ENCODE measurements at places on chromosomes 5 and 9.

- DNase-seq: peak; percentile 86
Observed at GRCh38 chr5:31671339-31671741, 32.4 kb downstream of the PDZD2 start.

- DNase-seq: no peak
Observed at GRCh38 chr9:127812011-127812410, 9.3 kb downstream of the FPGS start.

DNA sequence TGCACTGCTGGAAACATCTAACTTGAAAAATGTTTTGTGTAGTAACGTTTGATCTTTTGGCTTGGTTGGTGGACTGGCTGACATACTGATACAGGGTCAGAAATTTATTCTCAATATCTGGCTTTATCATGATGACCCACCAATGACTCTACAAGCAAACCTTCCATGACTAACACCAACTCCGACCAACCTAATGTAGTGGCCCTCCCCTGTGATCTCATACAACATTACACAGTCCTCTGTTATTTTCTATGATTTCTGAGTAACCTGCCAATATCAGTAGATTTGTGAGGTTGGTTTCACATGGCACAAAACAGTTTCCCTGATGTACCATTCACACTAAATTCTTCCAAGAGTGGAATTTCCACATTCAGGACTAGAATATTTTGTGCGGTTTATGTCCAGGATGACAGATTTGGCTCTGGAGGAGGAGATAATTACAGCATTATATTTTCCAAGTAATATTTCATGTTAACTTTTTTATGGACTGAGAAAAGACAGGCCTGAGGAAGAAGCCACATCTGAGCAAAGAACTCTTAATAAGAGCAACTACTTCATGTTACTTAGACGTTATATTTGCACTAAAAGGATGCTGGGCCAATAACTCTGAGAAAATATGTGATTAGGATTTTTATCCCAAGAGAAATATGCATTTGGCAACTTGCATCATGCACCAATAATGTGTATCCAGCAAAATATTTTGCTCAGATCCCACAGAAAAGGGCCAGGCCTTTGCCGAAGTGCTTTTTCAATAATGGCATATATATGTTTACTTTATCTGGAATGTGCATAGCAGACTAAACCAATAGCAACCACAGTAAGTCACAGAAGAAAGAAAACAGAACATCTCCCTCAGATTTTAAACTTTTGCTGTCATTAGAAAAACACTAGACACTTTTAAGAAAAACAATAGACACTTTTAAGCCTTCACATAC, 273.4 kb downstream of the KCNN2 start:
- DNase-seq: no peak

DNA sequence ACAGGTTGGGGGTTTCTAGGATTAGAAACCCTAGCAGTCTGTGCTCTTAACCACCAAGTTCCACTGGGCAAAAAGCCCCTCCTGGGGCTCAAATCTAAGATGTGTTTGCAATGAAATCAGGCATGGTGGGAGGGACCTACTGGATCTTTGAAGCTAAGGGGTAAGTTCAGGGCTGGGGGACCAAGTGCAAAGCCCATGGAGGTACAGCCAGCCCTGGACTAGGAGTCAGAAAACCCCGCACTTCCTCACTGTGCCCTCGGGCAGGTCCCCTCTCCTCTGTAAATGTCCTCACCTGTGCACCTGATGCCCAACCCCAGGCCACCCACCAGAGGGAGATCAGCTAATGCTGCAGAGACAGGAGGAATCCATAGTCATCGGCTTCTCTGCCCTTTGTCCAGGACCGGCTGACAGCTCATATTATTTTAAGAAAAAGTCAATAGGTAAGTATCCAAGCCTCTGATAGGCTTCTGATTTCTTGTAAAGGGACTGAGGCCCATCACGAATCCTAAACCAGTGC, 138.3 kb downstream of the PAX5 start:
- DNase-seq: no peak

DNA sequence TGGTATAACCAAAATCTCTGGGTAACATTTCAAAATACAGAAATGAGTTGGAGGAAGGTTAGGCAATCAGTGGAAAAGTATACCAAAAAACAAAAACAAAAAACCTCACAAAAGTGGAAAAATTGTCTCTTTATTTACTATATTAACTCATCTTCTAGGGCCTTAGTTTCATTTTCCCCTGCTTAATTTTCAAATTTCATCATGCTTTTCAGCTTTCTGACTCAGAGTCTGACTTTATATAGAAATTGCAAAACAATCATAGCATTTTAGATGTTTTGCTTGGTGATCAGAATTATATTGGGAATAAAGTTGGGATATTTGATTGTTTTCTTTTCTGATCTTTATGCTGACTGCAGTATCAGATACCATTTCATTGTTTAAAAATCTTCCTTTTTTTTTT, 257.0 kb upstream of the PRR16 start:
- DNase-seq: no peak

DNA sequence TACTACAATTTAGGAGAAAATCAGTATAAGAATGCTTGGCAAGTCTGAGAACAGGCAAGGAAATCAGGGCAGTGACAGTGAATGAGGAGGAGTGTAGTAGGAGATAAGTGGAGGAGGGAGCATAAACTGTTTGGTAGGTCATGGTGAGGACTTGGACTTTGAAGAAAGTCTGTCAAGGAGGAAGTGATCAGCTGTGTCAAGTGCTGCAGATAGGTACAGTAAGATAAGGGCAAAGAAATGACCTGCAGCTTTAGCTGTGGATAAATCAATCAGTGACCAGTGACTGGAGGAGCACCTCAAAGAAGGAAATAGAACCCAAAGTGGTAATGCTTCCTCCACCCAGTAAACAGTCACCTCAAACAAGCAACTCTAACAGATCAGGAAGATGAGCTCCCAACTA, 106.3 kb downstream of the RAPGEF6 start:
- DNase-seq: no peak

DNA sequence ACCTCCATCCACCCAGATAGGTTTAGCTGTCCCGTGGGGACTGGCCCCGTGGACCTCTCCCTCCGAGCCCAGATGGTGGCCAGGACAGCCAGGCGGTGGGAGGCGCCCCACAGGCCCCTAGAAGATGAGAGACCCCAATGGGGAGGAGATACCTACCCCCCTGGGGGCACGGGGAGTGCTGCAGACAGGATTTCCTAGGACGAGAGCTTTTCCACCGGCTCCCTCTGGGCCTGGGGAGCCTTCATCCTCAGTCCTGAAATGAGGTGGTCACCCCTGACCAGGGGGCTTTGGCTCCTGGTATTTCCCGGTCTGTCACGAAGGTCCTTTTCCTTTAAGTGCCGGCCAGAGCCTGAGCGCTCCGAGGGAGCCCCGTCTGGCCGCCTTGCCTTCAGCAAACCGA, 46.8 kb downstream of the MRPL36 start:
- no peak for DNase-seq

- peak; percentile 66 for DNase-seq
Observed at GRCh38 chr9:112203536-112203935, 28.4 kb upstream of the SUSD1 start.

GRCh38 chr9:26159575-26160392, 481.5 kb upstream of the TUSC1 start:
- DNase-seq: no peak

GRCh38 chr5:178241231-178241663, 8.6 kb upstream of the PHYKPL start:
- DNase-seq: no peak

GRCh38 chr9:11779971-11780370, 913.2 kb upstream of the TYRP1 start:
- no peak for DNase-seq

- peak; percentile 32 for DNase-seq
Observed at GRCh38 chr9:109604131-109604530, 106.0 kb upstream of the PTPN3 start.
